ENCODE measurements at places on chromosomes 7 and 10.

DNA sequence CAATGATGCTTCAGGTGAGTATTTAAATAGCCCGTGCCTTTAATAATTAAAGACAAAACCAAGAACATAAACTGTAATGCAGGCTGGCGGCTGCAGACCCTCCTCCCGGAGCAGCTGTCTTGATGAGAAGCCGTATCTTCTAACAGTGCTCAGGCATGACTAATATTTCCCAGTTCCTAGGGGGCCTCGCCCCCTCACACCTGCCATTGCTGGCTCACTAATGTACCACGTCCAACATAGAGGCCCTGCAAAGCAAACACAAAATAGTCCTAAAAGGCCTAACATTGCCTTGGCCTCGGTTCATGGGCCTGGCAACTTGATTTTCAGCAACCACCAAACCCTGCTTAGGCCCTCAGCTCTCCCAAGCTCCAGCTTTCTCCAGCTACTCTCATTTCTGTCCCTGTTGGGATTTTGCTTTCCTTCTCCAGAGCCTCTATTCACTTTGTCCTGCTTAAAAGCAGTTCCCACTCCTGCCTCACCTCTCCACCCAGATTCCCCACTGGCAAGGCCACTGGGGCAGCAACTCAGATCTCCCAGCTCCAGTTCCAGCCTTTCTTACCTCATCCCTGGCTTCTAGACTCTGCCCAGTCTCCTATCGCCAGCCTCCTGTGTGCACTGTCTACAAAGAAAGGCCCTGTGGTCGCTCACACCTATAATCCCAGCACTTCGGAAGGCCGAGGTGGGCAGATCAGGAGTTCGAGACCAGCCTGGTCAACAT lies 16.2 kb downstream of the SORBS1 start:
- DNase-seq = no peak

DNA sequence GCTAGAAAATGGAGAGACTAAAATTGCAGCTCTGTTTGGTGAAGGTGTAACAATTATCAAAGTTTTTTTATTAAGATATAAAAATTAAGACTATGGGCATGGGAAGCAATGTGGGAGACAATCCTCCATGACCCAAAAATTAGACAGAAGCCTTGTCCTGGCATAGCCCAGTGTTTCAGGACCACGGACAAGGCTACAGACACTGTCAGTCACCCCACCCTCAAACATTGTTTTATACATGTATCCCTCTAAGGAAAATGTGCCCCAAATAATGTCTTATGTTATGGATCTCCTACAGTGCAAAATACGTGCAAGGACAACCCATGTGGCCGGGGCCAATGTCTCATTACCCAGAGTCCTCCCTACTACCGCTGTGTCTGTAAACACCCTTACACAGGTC lies 24.0 kb downstream of the HABP2 start:
- no peak for DNase-seq

- no peak for DNase-seq
These were observed 16.6 kb upstream of the FAS start for GRCh38 chr10:88974012-88974411.

DNA sequence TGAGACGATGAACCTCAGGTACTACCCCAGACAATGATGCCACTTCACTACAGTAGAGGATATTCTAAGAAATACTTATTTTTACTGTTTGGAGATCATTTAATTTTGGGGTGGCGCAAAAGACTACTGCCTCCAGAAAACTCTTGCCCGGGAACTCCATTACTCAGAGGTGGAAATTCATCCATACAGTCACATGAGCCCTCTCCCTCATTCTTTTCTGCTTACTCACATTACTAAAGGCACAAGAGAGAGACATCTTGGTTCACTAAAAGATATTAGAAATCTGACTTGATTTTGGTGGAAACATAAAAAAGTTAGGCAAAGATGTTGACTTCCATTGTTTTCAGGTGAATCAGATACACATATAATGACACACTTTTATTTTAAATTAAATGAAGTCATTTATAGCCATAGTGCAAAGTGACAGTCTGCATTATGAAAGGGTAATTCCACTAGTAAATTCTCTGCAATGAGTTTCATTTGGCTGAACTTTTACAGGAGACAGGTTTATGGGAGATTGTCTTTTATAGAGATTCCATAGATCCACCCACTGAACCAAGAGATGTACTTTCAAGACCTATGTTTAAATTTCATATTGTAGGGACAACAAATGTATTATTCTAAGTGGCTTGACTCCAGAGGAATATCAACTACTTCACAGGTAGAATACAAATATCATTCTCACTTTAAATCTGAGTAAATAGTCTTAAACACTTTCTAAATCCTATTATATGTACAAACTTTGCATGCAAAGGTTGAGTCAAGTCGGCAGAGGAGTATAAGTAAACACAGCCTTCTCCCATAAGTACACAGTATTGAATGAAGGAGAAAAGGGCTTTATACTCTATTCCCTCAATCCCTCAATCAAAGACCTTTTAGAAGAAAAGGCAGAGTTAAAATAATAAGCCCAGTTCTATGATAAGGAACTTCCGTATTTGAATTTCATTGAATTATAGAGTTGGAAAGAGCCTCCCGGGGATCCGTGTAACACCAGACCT lies 18.8 kb downstream of the NEBL start:
- no peak for DNase-seq

DNA sequence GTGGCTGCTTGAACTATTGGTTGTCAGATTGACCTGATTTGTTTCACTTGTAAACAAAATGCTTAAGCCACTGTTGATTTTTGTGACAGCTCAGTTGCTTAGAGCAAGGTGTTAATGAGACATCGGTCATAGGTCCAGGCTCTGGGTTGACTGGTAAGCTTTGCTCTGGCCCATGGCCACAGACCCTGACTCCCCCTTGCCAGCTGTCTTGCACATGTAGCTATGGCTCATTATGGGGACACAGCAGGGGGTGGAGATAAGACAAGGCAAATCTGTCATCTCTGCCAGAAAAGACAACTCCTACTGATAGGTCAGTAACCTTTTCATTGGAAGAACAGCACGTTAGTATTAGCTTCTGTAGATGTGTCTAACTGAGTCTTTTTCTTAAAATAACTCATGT lies 95.3 kb downstream of the KAT6B start:
- no peak for DNase-seq

- DNase-seq = peak; percentile 54
These were observed 140.4 kb upstream of the NAMPT start for GRCh38 chr7:106425017-106425719.

GRCh38 chr10:85187047-85187446 lies 858.7 kb downstream of the CCSER2 start:
- DNase-seq = no peak

- DNase-seq = no peak
These were observed 83.5 kb upstream of the SLF2 start for GRCh38 chr10:100829097-100829870.

GRCh38 chr10:35448687-35449662 lies 112.7 kb downstream of the CCNY start:
- DNase-seq = no peak

DNA sequence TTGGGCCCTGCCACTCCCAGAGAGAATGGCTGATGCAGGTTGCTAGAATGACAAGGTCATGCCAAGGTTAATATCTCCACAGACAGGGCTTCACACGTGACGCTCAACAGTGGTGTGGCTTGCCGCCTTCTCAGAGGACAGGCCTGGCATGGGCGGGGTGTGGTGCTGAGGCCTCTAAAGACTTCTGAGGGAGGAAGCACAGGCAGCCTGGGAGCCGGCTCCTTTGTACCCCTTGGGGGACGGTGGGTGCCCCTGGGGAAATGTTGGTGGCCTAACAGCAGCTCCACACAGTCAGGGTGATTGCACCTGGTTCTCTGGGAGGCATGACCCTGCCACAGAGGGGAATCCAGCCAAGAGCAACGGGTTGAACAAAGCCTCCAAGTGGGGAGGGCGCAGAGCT lies 115.1 kb downstream of the PKD1L1 start:
- no peak for DNase-seq

DNA sequence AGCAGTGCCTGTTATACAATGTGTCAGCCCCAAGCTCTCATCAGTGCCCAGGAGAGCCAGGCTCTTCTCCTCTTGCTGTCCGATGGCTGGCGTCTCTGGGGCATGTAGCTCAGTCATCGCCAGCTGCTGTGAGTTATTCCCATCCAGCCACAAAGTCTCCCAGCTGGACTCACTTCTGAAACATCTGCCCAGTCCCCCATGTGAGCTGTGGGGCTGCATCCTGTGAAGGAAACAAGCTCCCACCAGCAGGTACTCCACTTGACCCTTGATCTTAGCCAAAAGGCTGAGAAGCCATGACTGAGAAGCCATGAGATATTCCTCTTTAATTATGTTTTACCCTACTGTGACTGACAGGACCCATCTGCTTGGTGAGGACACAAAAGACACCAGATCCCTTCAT lies 212.7 kb upstream of the IGFBP3 start:
- DNase-seq = no peak

GRCh38 chr10:110643653-110644597 lies at the start of gene RBM20:
RBM20 (plus strand) TSS chr10:110644336; CDS start chr10:110644455, 119 bp downstream.
- DNase-seq = no peak

DNA sequence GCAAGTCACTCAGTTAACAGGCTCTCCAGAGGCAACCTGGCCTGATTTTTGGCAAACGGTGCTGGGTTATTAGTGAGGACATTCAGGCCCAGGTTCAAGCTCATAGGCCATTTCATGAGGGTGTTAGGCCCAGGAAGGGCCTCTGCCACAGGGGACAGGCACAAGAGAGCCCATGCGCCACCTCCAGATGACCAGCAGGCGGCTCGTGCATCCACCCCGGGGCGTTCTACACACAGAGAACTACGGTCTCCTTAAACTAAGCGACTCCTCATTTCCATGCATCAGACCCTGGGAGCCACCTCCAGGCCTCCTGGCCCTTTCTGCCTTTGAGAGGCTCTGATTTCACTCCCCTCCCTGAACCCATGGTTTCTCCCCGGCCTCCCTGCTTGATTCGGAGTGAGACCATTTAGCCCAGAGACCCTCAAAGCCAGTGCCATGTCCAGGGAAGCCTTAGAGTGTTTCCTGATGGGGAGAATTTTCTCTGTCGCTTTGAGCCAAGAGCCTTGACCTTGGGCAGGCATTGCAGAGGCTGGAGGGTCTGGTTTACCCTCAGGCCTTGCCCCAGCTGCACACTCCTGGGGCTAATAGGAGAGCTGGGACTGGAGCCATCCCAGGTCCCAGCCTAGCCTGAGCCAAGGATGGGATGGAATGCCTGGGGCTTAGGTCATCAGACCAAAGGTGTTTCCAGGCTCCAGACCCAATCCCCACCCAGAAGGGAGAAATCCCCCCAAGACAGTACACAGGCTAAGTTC lies 188.0 kb downstream of the GRID1 start:
- no peak for DNase-seq

DNA sequence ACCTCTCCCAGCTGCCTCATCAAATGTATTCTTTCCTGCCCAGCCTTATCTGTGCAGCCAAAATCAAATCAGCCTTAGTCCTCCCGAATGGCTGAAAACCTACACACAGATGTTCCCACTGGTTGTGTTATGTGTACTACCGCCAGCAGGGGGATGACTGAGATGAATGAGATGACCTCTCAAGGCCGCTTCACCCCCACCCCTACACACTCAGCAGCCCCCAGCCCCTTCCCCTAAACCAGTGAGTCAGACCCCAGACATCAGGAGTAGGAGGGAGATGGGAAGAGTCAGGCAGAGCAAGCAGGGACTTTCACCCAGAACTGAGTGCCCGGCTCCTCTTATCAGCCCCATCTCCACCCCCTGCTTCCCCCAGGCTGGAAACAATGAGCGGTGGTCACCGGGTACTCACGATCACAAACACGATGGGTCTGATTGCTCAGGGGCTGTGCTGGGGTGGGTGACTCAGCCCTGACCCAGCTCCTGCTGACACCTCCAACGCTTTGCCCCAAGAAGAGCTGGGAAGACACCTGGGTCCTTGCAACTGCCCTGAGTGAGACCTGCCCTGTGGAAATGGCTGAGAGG lies 6.5 kb upstream of the C10orf105 start:
- DNase-seq = no peak

- DNase-seq = no peak
These were observed 78.3 kb upstream of the NRP1 start for GRCh38 chr10:33412653-33413361.

DNA sequence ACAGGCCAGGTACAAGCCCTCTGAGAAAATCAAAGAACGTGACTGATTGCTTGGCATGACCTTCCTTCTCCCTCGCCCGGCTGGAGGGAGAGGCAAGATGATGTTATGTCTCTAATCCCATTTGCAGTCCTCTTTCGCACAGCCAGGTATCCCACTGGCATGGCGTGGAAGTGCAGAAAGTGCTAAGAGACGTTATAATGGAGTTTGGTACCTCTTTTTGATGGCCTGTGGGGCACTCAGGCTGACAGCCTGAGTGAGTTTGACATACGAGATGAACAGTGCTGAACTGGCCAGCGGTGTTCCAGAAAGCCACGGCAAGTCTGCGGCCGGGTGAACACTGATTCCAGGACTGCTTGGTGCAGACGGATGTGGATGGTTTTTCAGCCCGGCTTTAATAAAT lies 241.6 kb downstream of the RAB11FIP2 start:
- DNase-seq = no peak

- no peak for DNase-seq
These were observed 76.7 kb upstream of the MKX start for GRCh38 chr10:27822301-27822700.

DNA sequence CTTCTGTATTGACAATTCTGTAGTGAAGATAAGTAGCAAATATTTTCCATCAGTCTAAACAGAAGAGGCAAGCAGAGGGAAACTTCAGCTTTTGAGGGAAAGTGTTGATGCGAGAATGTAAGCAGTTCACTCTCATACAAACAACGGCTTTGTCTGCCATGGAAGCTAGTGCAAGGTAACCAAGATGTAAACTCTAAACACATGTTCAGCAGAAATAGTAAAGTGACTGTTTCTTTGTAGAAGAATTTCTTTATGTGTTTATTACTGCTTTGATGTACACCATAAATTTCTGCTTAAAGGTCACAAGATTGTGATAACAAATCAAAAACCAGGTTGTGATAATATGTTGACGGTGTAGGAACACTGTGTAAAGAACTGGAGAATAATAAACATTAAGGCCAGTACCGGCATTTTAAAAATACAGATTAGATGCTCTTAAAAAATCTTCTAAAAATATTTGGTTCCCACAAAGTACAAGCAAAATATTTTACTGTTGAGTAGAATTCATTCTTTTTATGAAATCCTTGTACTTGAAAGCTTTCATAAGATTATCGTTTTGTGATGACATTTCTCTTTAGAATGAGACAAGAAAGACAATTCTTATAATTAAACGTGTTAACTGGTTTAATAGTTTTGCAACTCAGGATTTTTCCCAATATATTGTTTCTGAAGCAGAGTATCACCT lies 34.2 kb downstream of the SEMA3C start:
- no peak for DNase-seq

GRCh38 chr7:139936760-139937310 lies 107.8 kb downstream of the TBXAS1 start:
- DNase-seq = no peak

GRCh38 chr10:14812271-14812670 lies 25.6 kb downstream of the CDNF start:
- DNase-seq = no peak

DNA sequence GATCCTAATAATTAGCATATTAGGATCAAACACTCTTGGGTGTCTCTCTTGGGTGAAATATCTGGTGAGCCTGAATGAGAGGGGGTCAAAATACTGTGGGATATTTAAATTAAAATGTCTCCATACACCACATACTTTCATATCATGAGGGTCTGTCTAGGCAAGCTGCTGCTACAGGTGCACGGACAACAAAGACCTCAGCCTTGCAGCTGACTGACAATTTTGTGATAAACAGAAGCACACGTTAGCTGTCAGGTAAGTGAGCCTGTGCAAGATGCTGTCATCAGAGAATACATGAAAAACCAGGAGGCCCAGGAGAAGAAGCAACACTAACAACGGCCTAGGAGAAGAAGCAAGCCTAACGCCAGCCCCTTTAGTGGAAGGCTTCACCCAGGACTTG lies 247.5 kb downstream of the ADARB2 start:
- no peak for DNase-seq

GRCh38 chr7:30727061-30727945 lies 24.6 kb upstream of the INMT start:
- no peak for DNase-seq
